ENCODE measurements at places on chromosomes 1 and 21.
A peak's percentile ranks its signal among the peaks of the same experiment; 100 is the strongest.

GRCh38 chr1:9331558-9332346 is 39.1 kb downstream of the SPSB1 start:
- no peak for DNase-seq

DNA sequence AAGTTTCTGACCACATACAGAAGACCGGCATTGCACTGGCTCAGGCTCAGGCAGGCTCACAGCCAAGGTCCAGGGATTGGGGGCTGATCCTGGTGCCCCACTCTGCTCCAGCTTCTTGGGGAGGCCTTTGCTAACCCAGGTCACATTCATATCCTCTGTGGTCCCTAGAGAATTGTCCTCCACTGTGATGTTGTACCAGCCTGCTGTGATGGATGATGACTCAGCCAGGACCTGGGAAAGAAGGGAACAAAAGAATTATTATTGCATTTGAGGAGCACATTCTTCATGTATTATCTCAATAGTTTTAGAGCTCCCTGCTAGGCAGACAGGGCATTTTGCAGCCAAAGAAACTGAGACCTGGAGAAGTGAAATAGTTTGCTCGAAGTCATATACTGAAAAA is 114.3 kb upstream of the ETV3 start:
- DNase-seq = no peak

DNA sequence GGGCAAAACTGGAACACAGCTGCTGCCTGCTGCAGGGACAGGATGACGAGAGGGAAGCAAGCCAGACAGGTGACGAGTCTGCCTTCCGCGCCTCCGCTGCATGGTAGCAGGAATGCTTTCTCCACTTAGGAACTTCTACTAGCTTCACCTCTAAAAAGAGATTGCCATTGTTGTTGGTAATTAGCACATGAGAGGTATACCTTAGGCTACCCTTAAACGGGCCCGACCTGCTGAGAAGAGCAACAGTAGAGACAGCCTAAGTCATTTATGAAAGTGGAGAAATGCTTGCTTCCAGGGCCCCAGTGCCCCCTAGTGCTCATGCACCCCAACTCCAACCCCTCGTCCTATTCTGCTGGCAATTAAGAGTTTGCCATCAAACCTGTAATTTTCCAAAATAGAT is 96.9 kb upstream of the AKT3 start:
- peak; percentile 100 for DNase-seq

- DNase-seq = no peak
These were observed 120.6 kb downstream of the CRYAA start for GRCh38 chr21:43289442-43289841.

DNA sequence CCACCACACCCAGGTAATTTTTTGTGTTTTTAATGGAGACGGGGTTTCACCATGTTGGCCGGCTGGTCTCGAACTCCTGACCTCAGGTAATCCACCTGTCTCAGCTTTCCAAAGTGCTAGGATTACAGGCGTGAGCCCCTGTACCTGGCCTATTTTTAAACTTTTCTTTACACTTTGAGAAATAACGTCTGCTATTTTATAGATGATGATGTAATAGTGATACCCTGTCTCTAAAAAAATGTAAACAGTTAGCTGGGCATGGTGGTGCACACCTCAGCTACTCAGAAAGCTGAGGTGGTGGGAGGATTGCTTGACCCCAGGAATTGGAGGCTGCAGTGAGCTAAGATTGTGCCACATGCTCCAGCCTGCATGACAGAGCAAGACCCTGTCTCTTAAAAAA is 47.9 kb downstream of the RALGPS2 start:
- DNase-seq = no peak

DNA sequence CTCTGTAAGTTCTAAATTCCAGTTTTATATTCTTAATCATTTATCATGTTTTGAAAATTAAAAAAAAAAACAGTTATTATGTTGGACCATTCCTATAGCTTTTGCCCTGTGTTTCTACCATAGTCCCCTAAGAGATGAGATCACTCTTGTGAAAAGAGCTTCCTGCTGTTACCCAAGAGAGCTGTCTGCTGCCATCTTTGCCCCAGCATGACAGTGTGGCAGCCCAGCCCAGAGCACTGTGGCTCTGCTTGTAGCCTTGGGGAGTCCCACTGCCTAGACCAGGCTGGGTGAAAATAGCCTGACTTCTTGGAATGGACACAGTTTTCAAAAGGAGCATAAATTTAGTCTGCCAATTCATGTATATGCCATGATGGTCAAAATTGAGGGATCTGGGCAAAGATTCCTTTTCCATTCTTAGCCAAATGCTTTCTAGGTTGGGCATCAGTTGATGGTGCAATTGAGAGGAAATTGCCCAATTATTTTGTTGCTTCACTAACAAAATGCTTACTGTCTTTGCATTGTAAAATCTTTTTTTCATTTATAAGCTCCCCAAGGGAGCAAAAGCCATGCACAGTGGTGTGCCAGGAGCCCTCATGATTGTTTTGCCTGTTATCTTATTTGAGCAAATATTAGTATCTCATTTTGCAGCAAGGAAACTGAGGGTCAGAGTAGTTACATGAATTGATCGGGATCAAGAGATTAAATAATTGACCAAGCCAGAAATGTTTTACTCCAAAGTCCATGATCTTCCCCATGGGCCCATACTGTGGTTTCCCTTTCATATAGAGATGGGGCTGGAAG is 72.8 kb downstream of the ETS2 start:
- DNase-seq = no peak

DNA sequence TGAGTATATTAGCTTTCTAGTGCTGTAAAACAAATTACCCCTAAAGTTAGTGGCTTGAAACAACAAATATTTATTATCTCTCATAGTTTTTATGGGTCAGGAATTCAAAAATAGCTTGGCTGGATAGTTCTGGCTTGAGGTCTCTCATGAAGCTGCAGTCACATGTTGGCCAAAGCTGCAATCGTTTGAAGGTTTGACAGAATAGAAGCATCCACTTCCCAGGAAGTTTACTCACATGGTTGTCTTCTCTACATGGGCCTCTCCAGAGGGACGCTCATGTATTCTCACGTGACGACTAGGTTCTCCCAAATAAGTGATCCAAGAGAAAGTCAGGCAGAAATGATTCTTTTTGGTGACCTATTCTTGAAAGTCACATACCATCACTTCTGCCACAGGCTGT is 99.1 kb downstream of the NIBAN1 start:
- no peak for DNase-seq

- DNase-seq = peak; percentile 64
These were observed 419.6 kb downstream of the RWDD3 start for GRCh38 chr1:95653618-95654017.

DNA sequence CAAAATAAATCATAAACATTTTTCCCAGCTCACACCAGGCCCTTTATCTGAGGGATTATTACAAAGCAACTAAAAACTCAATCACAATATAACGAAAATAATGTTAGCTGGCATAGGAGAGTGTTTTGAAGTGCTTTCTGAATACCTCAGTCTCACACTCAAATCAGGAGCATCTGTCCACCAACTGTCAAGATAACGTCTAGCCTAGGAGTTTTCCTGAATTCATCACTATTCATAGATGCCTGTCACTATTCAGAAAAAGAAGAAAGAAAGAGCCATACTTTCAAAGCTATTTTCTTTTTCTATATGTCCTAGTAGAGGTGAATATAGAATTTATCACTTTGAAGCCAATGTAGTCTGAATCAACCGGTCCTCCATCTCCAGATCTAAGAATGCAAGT is 127.0 kb downstream of the AKT3 start:
- peak; percentile 100 for DNase-seq

GRCh38 chr1:226814751-226815537 is 55.5 kb upstream of the PSEN2 start:
- no peak for DNase-seq

GRCh38 chr1:117632269-117633067 is 26.6 kb downstream of the TENT5C start:
- DNase-seq = no peak

GRCh38 chr21:41580758-41581554 is 73.0 kb upstream of the TMPRSS2 start:
- no peak for DNase-seq

GRCh38 chr1:197763307-197763706 is 12.0 kb downstream of the DENND1B start:
- no peak for DNase-seq

DNA sequence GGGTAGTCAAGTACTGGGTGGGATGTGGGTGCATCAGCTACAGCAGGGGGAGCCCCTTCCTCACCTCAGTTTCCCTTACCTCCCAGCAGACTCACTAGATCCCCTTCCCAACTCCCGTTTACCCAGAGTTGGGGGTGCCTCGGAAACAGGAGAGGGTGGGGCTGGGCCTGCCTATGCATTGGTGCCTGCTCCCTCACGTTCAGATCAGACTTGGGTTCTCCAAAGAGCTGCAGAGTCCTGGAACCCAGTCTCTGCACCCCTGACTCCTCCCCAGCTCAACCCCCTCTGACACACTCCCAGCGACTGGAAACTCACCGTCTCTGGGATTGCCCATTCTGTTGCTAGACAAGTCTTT is 6.0 kb downstream of the FOXO6 start:
- no peak for DNase-seq

DNA sequence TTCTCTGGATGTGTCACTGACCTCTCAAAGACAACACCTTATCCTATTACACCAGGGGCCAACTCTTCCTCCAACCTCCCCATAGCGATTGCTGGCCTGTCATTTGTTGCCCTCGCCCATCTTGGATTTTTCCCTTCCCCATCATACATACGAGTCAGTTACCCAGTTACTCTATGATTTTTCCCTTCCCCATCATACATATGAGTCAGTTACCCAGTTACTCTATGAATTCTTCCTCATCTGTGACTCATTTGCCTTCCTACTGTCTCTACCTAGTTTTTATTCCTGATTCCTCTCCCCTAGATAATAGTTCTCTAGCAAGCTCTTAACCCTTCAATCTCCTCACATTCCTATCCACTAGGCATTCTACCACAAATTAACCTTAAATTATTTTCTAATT is 178.8 kb downstream of the NR5A2 start:
- DNase-seq = no peak

DNA sequence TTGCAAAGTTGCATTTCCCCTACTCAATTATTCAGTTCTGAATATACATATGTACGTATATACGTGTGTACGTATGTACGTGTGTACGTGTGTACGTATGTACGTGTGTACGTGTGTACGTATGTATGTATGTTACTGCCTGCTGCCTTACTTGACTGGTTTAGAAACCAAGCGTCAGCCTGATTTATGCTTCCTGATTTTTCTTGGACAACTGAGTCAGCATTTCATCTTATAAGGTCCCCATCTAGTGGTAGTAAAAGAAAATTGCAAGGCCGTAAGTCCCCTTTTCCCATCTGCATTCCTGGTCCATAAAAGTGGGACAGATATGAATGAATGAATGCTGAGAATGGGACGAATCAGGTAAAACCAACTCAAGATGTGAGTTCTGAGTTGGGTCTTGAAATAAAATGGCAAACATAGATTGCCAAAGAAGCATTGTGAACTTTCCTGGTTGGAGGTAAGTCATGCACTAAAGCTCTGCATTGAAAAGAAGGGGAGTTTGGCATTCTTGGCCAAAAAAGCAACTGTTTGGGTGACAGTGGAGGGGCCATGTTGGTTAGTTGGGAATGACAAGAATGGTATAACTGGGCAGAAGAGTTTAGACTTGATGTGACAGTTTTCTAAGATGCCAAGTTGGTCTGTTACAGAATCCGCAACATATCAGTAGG is 76.4 kb upstream of the DNAH14 start:
- peak; percentile 73 for DNase-seq

DNA sequence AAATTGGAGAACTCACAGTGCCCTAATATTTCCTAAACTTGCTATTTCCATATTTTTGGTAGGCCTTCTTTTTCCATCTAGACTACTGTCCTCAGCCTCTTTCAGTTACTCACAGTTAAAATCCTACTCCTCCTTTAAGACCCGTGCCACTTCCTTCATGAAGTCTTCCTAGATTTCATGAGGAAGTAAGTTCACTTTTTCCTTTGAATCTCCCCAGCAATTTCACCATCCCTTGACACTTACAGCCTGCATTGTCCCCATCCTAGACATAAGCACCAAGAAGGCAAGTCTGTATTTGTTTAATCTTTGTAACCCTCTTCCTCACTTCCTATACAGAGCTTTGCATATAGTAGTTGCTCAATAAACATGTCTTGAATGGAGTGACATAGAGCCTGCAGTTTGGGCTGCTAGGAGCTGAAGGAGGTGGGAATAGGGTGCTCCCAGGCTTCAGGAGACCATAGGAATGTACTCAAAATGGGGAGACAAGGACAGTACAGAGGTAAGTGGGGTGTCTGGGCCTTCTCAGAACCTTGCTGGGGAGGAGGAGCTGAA is 5.3 kb upstream of the GPR61 start:
- no peak for DNase-seq

- DNase-seq = no peak
These were observed at the start of gene FYB2 for GRCh38 chr1:56819387-56819899. TSS of gene FYB2 (minus strand) at chr1:56819404. CDS start at chr1:56819290, 114 bp downstream.

- no peak for DNase-seq
These were observed 77.4 kb downstream of the EIF4G3 start for GRCh38 chr1:21099034-21099868.

DNA sequence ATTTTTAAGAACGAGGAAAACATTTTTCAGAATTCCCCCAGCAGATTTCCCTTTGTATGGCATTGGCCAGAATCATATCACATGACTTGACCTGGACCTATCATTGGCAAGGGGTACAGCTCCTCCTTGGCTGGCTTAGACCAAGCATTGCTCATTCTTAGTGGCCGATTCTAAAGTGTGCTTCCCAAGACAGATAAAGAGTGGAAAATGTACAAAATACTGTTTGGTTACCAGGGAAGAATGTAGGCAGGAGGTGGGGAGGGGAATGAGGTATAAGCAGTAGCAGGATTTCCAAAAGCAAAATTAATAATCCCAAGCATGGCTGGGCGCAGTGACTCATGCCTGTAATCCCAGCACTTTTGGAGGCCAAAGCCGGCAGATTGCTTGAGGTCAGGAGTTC is 75.6 kb upstream of the KRTAP11-1 start:
- no peak for DNase-seq

DNA sequence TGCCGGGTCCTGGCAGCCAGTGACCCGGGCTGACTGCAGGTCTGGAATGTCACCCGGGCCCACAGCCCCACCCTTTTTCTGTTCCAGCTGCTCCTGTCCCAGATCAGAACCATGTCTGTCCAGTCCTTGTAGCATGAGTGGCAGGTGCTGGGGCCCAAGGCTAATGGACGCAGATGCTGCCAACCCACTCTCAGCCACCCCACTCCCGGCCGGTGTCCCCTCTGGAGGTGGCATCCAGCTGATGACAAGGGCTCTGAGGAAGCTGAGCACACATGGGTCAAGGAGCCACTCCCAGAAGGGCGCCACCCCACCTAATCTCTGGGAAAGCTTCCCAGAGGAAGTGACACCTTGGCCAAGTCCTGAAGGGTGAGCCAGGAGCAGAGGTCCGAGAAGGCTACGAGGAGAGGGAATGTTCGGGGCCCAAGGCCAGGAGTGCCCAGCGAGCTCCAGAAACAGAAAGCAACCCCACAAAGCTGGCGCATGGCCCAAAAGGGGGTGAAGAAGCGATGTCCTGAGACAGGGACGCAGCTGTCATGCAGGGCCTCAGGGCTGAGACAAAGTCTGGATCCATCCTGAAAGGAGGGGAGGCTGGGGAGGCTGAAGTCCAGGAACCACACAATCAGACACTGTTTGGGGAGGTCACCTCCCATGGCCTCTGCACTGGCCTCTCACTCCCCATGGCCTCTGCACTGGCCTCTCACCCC is 39.5 kb downstream of the ACOT7 start:
- no peak for DNase-seq

- DNase-seq = no peak
These were observed 6.1 kb downstream of the GJC2 start for GRCh38 chr1:228155596-228156514.
